ENCODE measurements at places on chromosomes 5 and 9. TPM values are rescaled to one million over a fixed set of nuclear protein-coding genes. Genes with fewer than 3 reads are reported as not detected.

DMRTA1 gene
- 12.2 TPM for total RNA-seq

PROB1 gene
- 0.73 TPM for total RNA-seq

ARSI gene
- 0.48 TPM for total RNA-seq

AKNA gene
- total RNA-seq, result 20.1 TPM

FBLL1 gene
- total RNA-seq, result 0.32 TPM

OSTF1 gene
- total RNA-seq, result 38.9 TPM

Measured in breast epithelium (tissue), 4 donors.